ENCODE measurements at places on chromosomes 5 and 9.
A peak's percentile ranks its signal among the peaks of the same experiment; 100 is the strongest.

DNA sequence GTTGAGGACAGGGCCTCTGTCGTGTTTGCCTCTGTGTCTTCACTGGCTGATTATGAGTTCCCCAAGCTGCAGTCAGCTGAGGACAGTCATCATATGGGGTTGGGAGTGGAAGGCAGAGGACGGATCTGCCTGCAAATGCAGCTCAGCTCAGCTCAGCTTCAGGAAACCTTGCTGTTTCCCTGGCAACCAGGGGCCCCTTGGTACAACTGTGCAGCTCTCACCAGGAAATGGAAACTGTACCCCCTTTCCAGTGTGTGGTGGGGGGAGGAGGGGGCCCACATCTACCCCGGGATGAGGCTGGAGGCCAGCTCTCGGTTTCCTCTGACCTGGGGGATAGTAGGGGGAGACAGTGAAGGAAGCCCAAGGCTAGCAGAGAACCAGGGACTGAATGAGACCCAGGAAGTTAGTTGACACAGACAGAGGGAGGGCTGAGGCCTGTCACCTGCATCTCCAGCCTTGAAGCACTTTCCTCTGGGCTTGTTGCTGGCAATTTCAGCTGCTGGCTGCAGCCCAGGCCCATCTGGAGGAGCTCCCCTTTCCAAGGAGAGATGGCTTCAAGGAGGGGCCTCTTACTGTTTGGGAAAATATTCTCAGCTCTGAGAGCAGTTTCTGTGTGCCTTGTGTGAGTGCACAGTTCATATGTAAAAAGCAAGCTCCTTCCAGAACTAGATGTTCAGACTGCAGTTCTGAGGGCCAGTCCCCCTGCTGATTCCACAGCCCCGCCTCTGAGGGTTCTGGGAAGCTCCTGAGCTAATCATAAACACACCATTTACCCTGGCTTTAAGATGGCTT lies 6.9 kb downstream of the ANXA6 start:
- peak; percentile 62 for DNase-seq

GRCh38 chr9:136201609-136202453 lies 3.1 kb downstream of the LHX3 start:
- DNase-seq: peak; percentile 21

DNA sequence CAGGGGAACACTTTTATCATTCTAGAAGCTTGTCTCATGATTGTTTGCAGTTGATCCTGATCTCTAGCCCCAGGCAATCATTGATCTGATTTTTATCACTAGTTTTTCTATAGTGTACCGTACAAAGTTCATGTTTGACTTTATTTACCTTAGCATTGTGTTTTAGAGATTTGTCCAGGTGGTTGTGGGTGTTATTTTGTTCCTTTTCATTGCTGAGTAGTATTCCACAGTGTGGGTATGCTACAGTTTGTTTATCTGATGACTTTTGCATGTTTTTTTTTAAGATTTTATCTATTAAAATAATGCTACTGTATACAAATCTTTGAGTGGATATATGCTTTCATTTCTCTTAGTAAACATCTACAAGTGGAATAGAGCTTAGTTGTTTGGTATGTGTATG lies 26.2 kb downstream of the ZNF131 start:
- no peak for DNase-seq

- DNase-seq: no peak
Measured at GRCh38 chr9:4042991-4043390, 256.9 kb downstream of the GLIS3 start.

DNA sequence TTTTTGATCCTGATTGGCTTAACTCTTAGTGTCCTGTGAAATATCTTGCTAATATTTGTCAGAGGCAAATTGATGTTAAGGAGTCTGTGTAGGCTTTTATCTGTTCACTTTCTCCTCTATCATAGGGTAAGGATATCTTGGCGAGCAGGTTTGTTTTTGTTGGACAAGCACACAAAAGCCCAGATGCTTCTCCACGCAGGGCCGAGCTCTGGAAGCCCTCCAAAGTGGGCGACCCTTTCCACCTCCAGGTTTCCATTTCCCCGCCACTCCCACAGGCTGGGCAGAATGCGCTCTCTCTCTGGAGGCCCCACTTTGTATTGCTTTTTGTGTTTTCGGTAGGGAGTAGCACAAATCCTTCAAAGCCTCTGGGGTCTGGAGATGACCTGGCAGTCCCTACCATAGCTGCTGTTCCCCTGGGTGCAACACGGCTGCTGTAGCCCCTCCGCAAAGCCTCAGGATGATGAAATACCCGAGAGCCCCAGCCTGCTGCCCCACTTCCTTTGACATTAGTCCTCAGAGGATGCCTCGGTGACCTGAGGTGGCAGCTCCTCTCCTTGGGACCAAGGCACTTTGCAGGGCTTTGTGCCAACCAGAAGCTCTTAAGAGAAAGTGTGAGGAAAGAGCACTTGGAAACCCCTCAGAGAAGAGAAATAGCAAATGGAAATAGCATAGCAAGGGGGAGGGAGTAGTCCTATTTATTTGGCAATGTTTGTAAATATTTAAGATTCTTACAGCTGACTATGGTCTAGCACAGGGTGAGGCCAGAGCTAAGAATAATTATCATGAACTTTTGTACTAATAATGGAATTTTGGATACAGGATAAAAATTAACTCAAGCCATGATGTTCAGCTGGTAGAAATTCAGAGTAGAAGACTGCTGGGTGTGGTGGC lies 122.8 kb downstream of the ARHGEF28 start:
- peak; percentile 70 for DNase-seq

DNA sequence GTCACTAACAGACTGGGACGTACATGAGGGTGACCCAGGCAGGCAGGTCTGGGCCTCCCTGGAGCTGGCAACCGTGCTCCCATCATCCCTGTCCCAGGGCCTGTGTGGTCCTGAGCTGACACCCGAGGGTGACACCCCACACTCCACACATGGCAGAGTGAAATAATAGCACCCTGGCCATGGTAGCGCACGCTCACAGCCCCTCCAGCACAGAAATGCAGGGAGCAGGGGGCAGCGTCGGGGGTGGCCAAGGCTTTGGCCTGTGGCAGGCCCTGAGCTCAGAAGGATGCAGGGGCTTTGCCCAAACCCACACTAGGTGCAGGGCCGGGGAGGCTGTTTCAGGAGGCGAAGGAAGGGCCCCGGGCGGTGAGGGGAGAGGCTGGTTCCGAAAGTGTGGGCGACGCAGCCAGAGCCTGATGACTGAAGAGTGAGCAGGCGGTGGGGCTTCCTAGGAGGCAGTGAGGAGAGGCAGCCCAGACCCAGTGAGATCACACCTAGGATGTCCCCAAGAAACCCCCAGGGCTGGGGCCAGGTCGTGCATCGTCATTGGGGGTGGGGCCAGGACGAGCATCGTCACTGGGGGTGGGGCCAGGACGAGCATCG lies 12.9 kb downstream of the OR2V2 start:
- peak; percentile 51 for DNase-seq

- no peak for DNase-seq
Measured at GRCh38 chr5:80191991-80192398, 63.9 kb downstream of the SERINC5 start.

All from iris pigment epithelial cell (primary cell).